ENCODE measurements at places on chromosomes 2 and 18. TPM values are rescaled to one million over a fixed set of nuclear protein-coding genes. Genes with fewer than 3 reads are reported as not detected.

GRCh38 chr2:205089958-205090357, 544.7 kb downstream of the PARD3B start:
- H3K27me3 ChIP-seq: no peaks in the 10 kb centered on the region
- no peak for DNase-seq
- H3K36me3 ChIP-seq: no peaks in the 10 kb centered on the region
- H3K4me3 ChIP-seq: no peak overlapping the region
- H3K27ac ChIP-seq: no peak overlapping the region
- peaks cover 5% of the 10 kb centered on the region for H3K4me1 ChIP-seq

DNA sequence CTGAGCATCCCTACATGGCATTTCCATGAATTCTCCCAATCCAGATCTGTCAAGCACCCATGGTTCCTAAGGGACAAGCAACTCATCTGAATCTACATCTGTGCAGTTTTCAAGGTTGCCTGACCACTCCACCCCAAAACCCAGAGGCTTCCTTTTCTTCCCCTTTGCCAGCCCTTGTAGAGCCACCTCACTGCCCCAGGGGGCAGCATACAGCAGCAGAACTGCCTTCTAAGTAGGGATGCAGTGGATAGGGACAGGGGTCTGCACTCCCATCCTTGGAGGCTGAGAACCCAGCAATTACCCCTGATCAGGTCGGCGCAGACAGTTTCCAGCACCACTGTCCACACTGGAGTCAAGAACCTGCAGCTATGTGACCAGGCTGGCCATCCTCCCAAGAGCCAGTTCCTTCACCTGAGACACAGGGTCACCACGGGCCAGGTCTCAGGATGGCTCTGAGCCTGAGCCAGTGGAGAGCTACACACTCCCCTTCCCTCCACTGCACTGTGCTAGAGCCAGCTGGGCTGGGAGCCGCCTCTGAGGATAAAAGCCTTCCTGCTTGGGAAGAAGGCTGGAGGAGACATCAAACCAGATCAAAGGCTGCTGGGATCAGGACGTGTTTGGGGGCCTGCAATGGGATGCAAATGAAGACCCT, 283.1 kb downstream of the CELF4 start:
- H3K4me1 ChIP-seq: no peaks in the 10 kb centered on the region
- no peak for DNase-seq
- H3K27ac ChIP-seq: no peak overlapping the region
- no peaks in the 10 kb centered on the region for H3K36me3 ChIP-seq

- H3K36me3 ChIP-seq: no peaks in the 10 kb centered on the region
- no peak for DNase-seq
- H3K4me1 ChIP-seq: no peaks in the 10 kb centered on the region
- no peak overlapping the region for H3K4me3 ChIP-seq
Measured at GRCh38 chr2:62856228-62857040, 150.9 kb downstream of the EHBP1 start.

GRCh38 chr2:96396095-96396494, 60.5 kb downstream of the NCAPH start:
- DNase-seq: peak; percentile 58
- no peaks in the 10 kb centered on the region for H3K27me3 ChIP-seq
- H3K4me3 ChIP-seq: no peak overlapping the region
- H3K36me3 ChIP-seq: no peaks in the 10 kb centered on the region
- no peaks in the 10 kb centered on the region for H3K4me1 ChIP-seq

Gene AQP12B
- total RNA-seq: not detected

Gene ZAP70
- 0.86 TPM for total RNA-seq

Gene COLEC12
- 10.9 TPM for total RNA-seq

Gene PDE11A
- not detected for total RNA-seq
